ENCODE measurements at places on chromosomes 13 and 19.
A peak's percentile ranks its signal among the peaks of the same experiment; 100 is the strongest.

DNA sequence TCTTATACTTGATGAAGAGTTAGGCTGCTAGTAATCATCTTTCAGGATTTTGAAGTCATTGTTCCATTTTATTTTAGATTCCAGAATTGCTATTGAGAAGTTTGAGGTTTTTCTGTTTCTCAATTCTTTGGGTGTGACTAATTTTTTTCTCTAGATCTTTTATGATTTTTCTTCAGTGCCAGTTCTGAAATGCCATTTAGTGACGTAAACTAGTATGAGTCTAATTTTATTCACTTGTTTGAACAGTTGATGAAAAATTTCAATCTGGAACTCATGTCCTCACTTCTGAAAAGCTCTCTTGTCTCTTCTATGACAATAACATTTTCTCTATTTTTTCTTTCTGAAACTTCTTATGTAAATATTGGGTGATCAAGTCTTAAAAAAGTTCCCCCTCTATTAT, 188.5 kb upstream of the HTR2A start:
- no peak for DNase-seq

GRCh38 chr19:30450100-30450499, 77.9 kb downstream of the ZNF536 start:
- DNase-seq: peak; percentile 35

DNA sequence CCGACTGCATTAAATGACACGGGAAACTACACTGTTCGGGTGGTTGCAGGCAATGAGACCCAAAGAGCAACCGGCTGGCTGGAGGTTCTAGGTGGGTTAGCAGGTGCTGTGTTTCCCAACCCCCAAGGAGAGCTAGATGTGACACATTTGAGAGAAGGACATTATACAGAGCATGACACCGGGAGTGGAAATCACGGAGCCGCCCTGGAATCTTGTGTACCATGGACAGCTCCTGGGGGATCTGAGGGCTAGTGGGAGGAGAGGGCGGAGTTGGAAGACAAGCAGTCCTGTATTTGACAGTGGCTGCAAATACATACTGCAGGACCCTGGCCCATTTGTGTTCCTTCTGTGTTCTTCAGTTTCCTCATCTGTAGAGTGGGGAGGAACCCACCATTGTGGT, 2.3 kb downstream of the CEACAM18 start:
- DNase-seq: no peak

DNA sequence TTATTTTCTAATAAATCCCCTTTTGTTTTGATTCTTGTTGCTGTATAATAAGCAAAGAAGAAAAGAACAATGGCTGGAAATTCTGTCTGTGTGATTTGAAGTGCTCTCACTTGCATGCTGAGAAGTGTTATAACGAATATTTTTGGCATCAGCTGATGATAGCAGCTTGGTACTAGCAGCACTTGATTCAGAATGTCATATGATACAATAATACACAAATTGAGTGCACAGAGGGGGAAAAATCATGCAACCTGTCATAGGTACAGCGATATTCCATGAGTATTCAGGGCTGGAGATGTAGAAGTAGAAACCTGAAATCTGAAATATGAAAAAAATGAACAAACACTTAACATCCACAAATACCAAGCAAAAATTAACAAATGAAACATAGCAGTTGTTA, 108.1 kb downstream of the FGF14 start:
- DNase-seq: no peak

DNA sequence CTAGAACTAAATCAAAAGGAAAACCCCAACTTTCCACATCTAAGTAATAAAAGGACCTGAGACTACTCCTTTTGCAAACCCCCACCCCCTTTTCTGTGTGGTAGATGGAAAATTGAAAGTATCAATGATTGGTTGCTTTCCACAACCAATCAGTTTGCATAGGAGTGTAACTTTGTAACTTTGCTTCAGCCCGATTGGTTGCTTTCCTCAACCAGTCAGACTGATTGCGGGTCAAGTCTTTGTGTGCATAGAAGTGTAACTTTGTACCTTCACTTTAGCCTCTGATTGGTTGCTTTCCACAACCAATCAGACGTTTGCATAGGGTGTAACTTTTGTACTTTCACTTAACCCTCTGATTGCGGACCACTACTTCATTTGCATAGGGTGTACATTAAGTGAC, 8.0 kb upstream of the B3GLCT start:
- DNase-seq: no peak

- no peak for DNase-seq
Measured at GRCh38 chr13:67792151-67792676, 562.1 kb upstream of the PCDH9 start.

- no peak for DNase-seq
Measured at GRCh38 chr19:12802267-12803106, 618 bp downstream of the THSD8 start.

GRCh38 chr13:44668688-44669087, 92.6 kb upstream of the TSC22D1 start:
- DNase-seq: no peak

DNA sequence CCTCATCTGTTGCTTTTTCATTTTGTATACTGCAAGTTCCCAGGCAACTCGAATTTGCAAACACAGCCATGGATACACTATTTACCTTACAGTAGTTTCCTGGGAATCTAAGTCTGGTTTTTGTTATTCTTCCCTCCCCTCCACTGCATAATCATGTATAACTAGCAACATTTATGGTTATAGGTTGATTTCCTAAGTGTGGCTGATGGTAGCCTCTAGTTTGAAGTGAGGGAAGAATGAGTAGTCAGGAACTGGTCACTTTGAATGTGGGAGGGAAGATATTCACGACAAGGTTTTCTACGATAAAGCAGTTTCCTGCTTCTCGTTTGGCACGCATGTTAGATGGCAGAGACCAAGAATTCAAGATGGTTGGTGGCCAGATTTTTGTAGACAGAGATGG, at the start of gene KCNRG:
TSS of gene KCNRG (plus strand) at position 187 of the 400 bp plus-strand sequence. CDS start at position 237, 50 bp downstream.
- no peak for DNase-seq

DNA sequence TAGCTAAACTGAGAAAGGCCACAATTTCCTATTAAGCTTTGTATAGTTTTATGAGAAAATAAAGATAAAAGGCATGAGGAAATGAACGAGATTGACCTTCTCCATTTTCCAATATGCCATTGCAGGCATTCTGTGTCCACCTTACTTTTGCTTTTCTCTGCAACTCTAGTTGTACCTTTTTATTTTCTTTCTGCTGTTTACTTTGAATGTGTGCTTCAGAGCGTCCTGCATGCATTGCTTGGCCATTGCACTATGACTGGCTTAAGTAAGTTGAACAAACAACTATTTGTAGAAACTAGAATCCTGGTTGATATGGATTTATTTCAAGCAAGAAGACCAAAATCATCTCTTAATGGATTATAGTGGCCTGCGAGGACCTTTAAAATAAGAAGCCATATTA, 510.3 kb downstream of the GPC6 start:
- DNase-seq: no peak

DNA sequence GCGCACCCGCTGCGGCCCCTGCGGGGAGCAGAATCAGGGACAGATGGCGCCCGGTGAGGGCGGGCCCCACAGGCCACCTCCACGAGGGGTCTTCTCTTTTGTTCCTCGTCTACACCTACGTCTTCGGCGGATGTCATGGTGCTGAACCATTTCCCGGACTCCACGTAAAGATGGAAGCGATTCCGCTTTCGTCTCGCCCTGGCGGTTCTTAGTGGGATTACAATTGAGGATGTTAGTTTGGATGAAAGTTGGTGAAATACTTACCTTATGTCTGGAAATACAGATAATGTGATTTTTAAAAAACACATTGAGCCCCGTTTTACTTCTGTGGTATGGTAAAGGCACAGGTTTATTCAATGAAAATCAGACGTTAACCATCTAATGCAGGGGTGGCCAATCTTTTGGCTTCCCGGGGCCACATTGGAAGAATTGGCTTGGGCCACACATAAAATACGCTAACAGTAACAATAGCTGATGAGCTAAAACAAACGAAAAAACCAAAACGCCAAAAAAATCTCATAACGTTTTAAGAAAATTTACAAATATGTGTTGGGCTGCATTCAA, 1.4 kb upstream of the ZMYM5 start:
- no peak for DNase-seq

DNA sequence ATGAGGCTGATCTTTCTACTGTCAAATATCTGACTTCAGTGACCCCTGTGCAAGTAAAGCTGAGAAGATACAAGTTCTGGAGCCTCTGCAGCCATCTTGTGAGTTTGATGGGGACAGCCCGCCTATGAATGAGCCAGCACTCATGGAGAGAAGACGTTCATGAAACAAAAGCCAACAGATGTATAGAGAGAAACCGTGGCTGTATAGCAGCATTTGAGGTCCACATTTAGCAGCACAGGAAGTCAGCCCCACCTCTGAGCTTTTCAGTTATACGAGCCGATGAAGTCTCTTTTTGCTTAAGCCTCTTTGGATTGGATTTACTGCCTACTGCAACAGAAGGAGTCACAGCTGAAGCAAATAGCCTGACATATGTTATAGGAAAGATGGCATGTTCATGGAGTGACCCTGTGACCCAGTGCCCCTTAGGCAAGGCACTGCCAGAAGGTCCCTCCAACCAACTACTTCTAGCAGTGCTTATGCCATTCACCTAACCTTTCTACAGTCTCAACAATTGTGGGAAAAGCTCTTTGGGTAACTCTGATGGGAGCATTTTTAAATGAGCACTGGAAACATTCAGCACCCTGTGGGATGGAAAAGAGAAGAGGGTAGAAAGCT, 3.5 kb upstream of the DLEU7 start:
- no peak for DNase-seq

- DNase-seq: no peak
Measured at GRCh38 chr19:44570984-44571684, 41.7 kb upstream of the CEACAM20 start.

DNA sequence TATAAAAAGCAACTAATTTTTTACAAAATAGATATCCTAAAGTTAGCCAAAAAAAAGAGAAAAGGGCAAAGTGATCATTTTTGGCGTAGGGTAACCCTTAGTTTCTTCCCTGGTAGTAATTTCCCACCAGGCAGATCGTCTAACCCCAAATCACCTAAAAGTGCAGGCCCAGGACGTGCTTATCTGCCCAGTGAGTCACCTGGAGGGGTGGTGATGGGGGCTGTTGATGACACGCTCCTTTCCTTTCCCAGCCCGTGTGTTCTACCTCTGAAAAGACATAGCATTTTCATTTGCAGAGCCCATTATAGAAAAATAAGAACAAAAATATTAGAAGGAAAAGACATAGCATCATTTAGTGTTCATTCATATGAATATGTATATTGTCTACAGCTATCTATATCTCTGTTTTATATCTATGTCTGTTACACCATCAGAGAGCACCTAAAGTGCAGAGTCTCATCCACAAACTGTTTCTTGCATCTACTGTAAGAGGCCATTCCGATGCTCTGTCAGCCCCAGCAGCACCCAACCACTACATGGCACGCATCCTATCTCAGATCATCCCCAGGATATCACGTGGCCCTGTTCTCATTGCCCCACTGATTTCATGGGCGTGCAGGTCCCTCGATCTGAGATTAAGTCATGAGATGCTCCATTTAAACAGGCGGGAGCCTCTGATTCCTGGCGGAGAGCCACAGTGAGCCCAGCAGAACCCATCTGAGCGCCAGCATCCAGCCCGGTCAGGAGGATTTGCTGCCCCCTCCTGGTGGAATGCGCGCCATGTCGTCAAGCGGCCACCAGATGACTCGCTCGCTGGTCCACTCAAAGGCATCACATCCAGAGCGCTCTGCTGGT, 8.5 kb upstream of the LILRB3 start:
- no peak for DNase-seq

DNA sequence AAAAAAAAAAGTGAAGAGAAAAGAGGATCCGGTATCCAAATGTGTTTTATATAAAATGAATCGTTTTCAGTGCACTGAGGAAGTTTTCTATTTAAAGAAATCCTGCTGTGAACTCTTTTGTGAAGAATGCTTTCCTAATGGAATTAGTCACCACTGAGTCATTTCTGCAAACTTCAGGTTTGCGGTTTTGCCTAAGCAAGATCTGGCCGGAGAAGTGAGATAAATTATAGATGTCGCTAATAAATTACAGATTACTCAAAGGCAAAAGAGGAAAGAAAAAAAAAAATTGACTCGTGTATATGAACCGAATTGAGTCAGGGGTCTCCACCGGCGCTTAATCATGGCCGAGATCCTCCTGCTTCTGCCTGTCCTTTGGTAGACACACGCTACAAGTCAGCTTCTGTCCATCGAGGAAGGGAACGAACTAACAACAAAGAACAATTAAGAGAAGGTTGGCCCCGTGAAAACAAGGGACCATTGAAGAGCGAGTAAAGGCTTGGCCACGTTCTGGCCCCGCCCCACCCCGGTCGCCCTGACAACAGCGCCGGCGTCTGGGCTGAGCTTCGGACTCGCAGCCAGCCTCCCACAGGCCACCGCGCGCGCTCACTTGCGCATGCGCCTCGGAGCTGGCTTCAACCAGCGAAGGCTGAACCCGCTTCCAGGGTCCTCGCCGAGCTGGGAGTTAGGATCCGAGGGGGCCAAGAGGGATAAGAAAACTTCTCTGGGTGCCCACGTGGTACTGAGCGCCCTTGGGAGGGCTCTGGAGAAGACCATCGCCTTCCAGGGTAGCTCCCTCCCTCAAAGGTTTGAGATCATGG, 33.0 kb upstream of the MRI1 start:
- DNase-seq: peak; percentile 74

- no peak for DNase-seq
Measured at GRCh38 chr19:13214036-13214730, 64.0 kb downstream of the IER2 start.

GRCh38 chr13:38415233-38415632, 65.6 kb downstream of the UFM1 start:
- DNase-seq: no peak

GRCh38 chr13:96994017-96994857, at the start of gene OXGR1:
Gene OXGR1 (minus strand): TSS chr13:96994476. CDS start chr13:96987759, 6,717 bp downstream.
- no peak for DNase-seq

- no peak for DNase-seq
Measured at GRCh38 chr13:40060296-40061007, 405.0 kb downstream of the COG6 start.

DNA sequence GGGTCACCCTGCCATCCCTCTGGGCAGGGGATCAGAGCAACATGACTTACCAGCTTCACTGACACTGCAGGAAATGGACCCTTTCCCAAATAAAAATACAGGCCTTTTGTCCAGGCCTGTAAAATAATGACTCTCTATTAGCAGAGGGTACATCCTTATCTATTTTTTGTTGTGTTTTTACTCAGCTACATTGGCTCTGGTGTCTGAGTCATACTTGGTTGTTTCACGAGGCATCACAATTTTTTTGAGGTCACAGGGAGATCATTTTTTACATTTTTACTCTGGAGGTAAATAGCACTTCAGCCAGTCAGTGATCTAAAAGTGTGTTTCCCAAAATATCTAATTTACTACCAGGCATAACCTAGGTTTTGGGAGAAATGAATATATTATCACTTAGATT, 6.9 kb upstream of the HTR2A start:
- DNase-seq: no peak

- DNase-seq: no peak
Measured at GRCh38 chr13:100859861-100860260, 185.3 kb upstream of the TMTC4 start.

- DNase-seq: no peak
Measured at GRCh38 chr19:30144242-30144758, 202.3 kb downstream of the URI1 start.

Data from 8988T (cell line).